ENCODE measurements at places on chromosomes 6 and 20.

GRCh38 chr6:24576447-24576846 is 69.5 kb downstream of the KIAA0319 start:
- no peak for DNase-seq

GRCh38 chr20:35325401-35325800 is 33.2 kb upstream of the FAM83C start:
- DNase-seq = no peak

GRCh38 chr6:77880501-77880900 is 227.7 kb downstream of the MEI4 start:
- DNase-seq = no peak

GRCh38 chr6:108945681-108946159 is 97.5 kb downstream of the ARMC2 start:
- DNase-seq = no peak

GRCh38 chr6:14517516-14518105 is 400.0 kb downstream of the CD83 start:
- no peak for DNase-seq

DNA sequence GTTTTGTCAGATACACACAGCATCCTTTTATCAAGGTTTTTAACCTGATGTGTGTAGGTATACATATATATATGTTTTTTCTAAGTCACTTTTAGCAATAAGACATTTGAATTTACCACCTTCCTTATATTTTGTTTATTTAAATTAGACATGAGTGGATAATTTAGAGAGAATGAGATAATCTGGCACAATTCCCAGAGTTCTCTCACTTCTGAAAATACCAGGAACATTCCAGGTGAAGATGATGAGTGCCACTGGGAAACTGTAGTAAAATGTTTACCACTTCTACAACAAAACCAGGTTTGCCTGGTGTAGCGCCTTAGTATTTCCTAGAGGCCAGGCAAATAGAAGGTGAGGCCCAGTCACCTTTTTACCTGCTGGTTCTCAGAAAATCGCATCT is 189.5 kb downstream of the TMEM242 start:
- no peak for DNase-seq

DNA sequence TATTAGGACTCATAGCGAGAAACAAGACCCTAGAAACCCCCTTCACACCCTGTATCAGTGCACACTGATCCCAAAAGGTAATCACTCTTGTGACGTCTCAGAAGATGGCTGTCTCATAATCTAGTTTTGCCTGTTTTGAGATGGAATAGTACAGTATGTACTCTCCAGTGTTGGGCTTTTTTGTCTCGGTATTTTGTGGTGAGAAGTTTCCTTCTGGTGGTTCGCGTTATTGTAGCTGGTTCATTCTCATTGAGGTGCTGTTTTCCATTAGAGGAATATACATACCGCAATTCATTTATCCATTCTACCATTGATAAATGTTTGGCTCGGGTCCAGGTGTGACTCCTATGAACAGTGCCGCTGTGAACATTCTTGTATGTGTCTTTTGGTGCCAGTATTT is 27.9 kb upstream of the MAP3K4 start:
- DNase-seq = no peak

- DNase-seq = no peak
Observed at GRCh38 chr20:51526106-51526470, 16.4 kb downstream of the NFATC2 start.

DNA sequence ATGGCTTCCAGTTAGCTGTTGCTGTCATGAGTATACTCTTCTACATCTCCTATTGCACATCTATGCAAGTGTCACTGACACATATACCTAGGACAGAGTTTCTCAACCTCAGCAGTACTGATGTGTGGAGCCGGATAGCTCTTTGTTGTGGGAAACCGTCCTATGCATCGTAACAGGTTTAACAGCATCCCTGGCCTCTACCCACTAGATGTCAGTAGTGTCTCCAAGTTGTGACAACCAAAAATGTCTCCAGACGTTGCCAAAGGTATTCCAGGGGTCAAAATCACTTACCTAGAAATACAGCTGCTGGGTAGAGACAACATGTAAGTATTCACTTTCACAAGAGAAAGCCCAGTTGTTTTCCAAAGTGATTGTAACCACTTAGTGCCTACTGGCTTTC is 637.6 kb downstream of the RNF144B start:
- peak; percentile 52 for DNase-seq

DNA sequence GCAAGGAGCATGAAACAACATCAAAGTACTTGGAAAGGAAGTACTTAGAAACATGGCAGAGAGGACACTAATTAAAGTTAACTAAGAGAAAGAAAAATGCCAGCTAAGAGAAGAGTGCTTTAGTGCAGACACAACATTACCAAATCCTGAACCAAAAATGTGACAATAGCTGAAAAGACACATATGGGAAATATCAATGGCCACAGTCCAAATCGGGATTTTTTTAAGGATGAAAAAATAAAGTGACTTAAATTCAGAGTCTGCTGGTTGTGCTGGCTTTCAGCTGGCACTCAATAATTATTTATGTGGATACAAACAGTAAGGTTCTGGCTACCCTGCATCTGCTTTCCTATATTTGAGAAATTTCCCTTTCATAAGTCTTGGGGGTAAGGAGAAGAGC is 12.6 kb upstream of the DST start:
- no peak for DNase-seq

GRCh38 chr6:169292338-169293124 is 38.9 kb upstream of the THBS2 start:
- no peak for DNase-seq

DNA sequence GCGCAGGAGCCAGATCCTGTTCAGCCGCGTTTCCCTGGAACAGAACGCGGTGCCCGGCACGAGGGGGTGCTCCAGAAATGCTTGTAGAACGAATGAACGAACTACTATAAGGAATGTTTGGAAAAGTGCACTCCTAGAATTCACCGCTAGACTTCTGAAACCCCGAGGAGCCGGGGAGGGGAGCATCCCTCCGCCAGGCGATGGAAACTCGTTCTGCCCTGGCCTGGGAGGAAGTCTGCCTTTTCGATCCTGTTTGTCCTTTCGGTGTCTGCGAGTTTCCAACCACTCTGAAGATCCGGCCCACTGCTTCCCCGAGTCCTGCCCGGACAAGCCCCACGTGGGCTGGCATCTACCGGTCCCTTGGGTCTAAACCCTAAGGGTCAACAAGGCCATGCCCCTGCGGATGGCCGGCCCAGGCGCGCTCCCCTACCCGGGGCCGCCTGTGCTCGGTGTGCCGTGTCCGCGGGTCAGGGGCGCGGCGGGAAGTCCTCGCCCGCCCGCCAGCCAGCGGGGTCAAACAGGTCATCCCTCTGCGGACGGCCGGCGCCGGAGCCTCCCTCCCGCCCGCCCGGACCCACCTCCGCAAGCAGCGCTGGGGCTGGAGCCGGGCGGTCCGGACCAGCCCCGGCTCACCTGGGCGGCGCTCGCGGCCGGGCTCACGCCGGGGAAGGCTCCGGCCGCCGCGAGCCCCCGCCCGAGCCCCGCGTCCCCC is 526 bp downstream of the SULF2 start:
- peak; percentile 53 for DNase-seq

DNA sequence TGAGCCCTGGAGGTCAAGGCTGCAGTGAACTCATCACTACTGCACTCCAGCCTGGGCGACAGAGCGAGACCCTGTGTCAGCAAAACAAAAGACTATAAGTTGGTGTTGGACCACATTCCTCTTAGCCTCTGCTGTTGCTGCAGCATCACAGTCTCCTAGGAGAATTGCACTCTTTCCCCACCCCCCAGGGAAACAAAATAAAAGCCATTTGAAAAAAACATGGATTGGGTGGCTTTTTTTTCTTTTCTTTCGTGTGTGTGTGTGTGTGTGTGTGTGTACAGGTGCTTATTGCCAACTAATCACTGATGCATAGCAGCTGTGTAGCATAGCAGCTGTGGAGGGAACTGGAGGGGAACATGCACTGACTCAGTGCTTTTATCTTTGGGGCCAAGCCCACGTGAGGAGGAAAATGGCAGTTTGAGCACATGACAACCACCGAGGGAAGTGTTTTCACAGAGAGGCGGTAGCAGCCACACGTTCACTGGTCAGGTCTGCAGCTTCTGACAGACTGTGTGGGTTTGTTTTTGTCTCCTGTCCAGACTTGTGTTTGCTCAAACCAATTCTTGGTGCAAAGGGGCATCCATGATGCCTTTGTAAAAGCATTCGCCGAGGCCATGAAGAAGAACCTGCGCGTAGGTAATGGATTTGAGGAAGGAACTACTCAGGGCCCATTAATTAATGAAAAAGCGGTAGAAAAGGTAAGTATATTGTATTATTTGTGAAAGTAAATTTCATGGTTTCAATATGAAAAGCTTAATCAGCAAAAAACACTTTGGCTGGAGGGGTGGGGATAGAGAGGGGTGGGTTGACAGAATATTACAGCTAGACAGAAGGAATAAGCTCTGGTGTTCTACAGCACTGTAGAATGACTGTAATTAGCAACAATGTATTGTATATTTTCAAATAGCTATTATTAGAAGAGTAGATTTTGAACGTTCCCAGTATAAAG is 27.7 kb downstream of the ALDH5A1 start:
- DNase-seq = no peak

DNA sequence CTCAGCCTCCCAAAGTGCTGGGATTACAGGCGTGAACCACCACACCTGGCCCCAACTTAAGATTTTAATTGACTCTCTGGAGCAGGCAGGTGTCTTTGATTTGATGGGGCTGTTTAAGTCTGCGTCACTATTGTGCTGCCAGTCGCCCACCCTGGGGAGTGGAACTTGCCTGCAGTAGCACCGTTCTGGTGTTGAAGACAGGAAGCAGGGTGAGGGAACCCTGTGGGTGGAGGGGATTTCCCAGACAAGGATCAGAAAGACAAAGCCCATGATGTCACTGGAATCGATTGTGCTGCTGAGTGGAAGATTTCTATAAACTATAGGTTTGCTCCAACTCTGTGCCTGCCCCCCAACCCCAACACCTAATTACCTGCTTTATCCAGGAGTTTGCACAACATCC is 11.0 kb downstream of the ALDH8A1 start:
- no peak for DNase-seq

- DNase-seq = no peak
Observed at GRCh38 chr6:128655978-128656498, 135.6 kb upstream of the PTPRK start.

- DNase-seq = no peak
Observed at GRCh38 chr20:46006022-46006705, 2.5 kb upstream of the MMP9 start.
